ENCODE measurements at places on chromosomes 6 and 20. TPM values are rescaled to one million over a fixed set of nuclear protein-coding genes. Genes with fewer than 3 reads are reported as not detected.

Gene PHACTR3
- 0.16 TPM for total RNA-seq

Gene HUS1B
- total RNA-seq = 1.0 TPM

GRCh38 chr6:29653452-29654038 lies 3.3 kb upstream of the MOG start:
- no peak for DNase-seq

DNA sequence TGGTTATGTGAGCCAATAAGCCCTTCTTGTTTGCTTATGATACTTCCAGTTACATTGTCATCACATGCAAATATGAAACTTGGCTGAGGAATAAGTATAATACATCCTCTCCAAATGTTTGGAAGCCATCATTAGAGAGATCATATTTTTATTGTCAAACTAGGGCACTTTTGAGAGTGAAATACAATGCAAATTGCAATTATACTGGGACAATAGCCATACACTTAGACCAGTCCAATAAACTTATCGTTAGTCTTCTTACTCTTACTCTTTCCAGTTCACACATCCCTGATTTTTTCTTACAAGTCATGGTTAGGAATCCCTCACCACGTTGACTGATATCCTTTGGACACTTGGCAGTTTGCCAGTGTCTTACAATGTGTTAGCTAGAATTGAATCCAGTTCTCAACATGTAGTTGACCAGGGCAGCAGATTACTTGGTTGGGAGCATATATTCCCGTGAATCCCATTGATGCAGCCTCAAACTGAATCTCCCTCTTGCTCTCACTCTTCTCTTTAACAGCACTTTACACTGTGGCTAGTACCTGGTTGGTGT lies 519.7 kb upstream of the ID4 start:
- no peak for DNase-seq

- DNase-seq = no peak
Measured at GRCh38 chr6:63584125-63584514, 11.8 kb downstream of the LOC128125822 start.
